ENCODE measurements at places on chromosomes 2 and 18. TPM values are rescaled to one million over a fixed set of nuclear protein-coding genes. Genes with fewer than 3 reads are reported as not detected.

DNA sequence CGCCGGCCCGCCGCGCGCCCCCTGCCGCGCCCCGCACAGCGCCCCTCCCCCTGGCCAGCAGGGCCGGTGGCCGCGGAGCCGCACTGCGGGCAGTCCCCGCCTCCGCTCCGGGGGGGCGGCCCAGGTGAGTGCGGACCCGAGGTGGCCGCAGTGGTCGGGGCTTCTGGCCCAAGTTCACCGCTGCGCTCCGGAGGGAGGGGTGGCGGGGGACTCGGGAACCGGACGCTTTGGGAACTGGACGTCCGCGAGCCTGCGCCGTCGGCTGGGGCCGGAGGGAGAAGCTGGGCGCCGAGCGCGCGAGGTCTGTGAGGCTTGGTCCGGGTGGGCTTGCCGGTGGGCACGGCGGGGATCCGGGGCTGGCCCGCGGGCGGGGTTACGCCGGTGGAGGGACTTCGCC is 591 bp upstream of the LDLRAD4 start:
- DNase-seq = no peak

DNA sequence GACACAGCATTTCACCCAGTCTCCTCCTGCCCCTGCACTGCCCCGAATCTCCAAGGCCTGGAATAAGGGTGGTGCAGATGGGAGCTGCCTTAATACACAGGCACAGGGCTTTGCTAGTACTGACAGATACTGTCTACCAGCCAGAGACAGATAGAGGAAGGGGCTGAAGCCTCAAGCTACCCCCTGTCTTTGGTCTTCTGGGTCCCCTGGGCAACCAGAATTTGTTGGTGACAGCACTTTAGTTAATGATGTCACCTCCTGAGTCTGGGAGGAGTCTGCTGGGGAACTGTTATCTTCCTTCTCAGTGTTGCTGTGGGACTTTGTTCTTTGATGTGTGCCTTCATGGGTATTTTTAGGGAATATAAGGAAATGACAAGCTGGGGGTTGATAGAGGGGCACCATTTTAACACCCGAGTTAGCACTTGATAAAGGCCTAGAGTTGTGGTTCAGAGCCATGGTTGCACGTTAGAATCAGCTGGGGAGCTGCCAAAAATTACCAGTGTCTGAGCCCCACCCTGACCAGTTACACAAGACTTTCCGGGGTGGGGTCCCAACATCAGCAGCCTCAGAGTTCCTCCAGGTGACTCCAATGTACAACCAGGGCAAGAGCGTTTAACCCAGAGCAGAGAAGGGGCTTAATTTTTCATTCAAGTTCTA is 136.8 kb downstream of the SMAD7 start:
- DNase-seq = no peak

STAT4 gene
- 6.4 TPM for total RNA-seq

DNA sequence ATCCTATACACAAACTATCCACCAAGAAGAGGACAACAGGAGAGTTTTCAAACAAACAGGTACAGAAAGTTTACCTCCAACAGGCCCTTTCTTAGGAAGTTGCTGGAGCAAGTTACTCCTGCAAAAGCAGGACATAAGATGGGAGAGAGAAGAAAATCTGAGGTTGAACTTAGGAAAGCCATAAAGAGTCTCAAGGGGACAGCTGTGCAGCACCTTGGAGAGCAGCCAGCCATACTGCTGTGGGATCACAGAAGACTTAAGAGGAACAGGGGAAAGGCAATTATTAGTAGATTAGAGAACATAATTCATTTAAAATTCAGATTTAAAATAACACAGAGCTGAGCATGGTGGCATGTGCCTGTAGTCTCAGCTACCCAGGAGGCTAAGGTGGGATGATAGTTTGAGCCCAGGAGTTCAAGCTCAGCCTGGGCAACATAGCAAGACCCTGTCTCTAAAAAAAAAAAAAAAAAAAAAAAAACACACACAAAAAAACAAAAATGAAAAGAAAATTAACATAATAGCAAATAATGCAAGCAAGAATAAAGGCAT is 148.1 kb upstream of the SIX3 start:
- DNase-seq = no peak

GRCh38 chr2:77155511-77155910 is 366.7 kb downstream of the LRRTM4 start:
- DNase-seq = no peak

DNA sequence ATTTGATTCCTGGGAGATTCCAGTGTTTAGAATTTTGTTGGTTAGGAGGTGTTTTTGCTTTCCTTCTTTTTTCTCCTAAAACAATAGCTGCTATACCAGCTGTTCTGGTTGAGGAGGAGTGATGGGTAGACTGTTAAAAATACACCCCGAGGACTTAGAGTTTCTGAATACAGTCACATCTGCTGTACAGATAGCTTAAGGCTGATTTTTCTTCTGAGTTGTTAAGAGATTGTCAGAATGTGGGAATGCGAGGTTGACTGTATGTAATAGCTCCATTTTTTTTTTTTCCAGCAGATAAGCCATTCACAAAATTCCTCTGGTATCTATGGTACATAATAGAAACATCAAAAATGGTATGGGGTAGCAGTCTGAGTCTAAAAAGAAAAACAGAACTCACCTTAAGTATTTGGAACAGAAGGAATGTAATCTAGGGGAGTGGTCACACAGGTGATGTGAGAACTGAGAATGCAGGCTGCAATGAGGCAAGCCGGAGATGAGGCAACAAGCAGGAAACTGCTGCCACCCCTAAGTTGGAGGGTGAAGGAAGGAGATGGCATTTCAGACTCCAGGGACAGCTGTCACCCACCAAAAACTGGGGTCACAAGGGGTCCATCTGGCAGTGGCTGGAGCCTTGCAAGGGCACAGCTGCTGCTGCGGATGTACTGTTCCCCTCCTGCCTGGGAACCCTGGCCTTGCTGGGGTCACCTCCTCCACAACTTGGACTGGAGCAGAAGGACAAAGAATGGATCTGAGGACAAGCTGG is 2.4 kb downstream of the DGKD start:
- DNase-seq = no peak

RFX8 gene
- total RNA-seq = 0.36 TPM

DNA sequence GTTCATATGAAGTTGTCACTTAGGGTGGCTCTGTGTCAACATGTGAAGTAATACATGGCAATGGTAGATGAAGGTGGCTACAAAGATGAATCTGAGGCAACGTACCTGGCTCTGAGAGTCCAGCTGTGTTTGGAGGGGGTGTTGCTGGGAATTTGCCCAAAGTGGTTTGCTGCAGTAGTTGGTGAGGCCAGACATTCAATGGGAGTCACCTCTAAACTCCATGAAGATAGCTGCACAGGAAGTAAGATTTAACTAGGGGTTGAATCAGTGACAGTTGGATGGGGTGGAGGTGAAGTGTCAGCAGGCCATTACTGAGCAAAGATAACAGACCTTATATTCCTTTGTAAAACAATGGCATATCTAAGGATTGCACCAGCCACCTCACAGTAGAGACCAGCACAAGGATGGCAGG is 71.8 kb downstream of the NUP35 start:
- no peak for DNase-seq

GRCh38 chr18:57812126-57812477 is 9.0 kb upstream of the ATP8B1 start:
- no peak for DNase-seq

DNA sequence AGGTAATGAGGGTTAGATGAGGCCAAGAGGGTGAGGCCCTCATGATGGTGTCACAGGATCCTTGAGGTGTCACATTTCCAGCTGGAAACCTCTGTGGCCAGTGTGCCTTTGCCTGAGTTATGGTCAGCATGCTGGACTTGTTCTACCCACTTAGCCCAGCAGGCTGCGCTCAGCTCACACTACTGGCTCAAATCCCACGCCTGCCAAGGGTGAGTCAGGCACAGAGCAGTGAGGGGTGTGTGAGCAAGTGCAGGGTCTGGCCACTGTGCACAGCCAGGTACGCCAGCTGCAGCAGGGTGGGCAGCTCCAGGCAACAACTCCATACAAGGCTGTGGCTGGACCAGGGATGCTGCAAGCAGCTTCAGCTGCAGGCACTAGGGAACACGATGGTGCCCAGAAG is 616.6 kb upstream of the FSHR start:
- no peak for DNase-seq

KIF5C gene
- 340 TPM for total RNA-seq

DNA sequence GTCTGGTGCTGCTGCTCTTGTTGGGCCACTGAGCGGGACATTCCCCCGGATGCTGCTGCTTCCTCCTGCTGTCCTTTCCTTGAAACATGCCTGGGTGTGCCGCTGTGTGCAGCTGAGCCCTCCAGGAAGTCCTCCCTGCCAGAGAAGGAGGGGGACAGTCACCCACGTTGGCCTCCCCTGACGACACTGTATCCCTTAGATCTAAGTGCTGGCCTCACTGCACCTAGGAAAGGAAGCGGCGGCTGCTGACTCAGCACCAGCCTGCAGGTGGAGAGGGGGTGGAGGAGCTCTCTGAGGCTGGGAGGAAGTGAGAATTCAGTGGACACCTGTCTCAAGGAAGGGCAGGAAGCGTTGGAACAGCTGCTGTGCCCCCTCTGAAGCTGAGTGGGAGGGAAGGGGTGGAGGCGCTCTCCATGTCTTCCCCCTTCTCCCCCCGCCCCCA is 239.8 kb downstream of the HAUS1 start:
- no peak for DNase-seq

GRCh38 chr18:50203801-50204604 is 9.1 kb upstream of the MYO5B start:
- peak; percentile 63 for DNase-seq

HOXD1 gene
- not detected for total RNA-seq

DNA sequence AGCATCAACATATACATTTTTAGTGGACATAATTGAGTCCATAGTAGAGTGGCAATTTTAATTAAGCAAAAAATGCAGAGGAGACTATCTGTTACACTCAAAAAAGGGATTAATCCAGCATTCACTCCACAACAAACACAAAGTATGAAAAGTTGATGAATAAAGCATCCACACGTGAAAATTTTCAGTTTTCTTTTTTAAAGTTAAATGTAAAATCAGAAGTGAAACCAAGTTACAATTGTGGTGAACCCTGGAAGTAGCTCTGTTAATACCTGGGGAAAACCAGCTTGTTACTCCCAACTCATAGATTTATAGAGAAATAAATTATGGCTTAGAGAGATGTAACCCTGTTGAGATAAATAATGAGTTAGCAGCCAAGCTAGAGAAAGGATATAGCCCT is 807.8 kb downstream of the TRIB2 start:
- DNase-seq = no peak

- peak; percentile 42 for DNase-seq
Observed at GRCh38 chr2:74391209-74391579, 11.1 kb upstream of the DCTN1 start.

GCG gene
- total RNA-seq = not detected

G6PC2 gene
- total RNA-seq = not detected

DNA sequence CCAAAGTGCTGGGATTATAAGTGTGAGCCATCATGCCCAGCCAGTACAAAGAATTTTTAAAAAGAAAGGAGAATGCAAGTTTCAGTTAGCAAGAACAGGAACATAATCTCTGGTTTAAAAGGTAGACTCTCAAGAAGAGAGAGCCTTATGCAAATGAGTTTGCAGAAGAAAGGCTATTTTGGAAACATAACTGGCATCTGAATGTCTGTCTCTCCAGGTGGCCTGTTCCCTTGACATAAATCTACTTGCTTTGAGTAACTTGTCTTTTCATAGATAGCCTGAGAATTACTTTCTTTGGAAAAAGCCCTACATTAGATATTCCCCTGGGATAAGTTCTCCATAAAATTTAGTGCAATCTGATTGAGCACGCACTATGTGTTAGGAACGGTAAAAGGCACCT is 109.6 kb downstream of the ICOS start:
- DNase-seq = no peak

CHRNG gene
- total RNA-seq = not detected

DNA sequence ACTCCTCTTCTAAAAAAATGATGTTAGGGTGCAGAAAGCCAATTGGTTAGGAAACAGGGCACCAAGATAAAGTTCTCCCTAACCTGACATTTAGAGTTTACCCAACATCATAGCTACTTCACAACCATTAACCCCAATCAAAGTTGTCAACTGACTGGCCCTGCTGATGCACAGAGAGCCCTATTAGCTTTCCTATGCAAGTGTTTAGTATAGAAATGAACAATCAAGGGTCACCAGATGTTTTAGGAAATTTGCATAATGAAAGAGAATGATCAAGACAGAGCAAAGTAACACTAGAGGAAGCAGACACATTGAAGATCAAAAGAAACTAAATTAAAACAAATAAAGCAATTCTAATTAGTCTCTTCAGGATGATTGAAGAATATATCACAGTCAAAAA is 64.2 kb upstream of the DCC start:
- DNase-seq = no peak

- no peak for DNase-seq
Observed at GRCh38 chr2:67716895-67717396, 319.8 kb downstream of the ETAA1 start.

DNA sequence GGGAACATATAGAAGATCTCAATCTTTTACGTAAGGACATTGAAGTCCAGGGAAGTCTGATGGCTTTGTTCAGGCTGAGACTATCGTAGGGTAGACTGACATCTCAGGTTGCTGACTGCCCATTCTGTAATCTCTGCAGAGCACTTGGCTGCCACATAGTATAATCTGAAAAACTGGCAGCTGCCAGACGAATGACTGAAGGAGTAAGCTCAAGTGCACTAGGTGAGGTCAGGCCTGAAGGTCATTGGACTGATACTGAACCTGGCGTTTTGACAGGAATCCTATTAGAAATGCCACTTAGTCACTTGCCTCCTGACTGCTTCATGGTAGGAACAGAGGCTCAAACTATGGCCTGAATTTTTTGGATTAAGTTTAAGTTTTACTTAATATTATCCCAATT is 23.5 kb downstream of the GPD2 start:
- no peak for DNase-seq

CASP8 gene
- total RNA-seq = 2.7 TPM

- no peak for DNase-seq
Observed at GRCh38 chr2:33602201-33602830, 3.2 kb upstream of the FAM98A start.

- no peak for DNase-seq
Observed at GRCh38 chr2:135903650-135904049, 27.4 kb upstream of the MCM6 start.

DNA sequence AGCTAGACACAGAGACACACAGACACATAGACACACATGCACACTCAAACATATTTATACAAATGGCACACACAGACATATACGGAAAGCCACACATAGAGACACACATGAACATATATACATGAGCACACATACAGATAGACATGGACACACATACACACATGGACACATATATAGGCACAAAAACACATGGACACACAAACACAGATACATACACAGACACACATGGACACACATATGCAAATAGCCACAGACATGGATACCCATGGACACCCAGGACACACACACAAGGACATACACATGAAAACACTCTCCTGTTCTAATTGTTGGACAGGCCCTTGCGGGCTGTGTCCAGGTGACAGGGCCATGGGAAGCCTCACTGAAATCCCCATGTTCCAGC is 160.1 kb downstream of the IRS1 start:
- no peak for DNase-seq

DNA sequence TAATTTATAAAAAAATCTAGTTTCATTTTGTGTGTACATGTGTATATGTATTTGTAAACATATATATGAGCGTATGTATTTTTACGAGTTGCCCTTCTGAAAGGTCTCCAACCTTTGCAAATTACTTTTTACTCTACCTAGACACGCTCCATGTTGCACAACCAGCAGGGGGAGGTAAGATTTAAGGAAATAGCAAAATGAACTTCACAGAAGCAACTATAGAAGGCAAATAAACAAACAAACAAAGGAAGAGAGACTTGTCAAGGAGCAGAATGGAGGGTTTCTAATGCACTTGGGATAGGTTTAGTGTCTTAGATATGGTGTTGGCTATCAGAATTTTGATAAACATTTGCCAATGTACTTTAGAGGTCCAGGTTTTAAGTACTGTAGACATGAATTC is 820.5 kb upstream of the POU3F3 start:
- DNase-seq = no peak

ANKRD30BL gene
- 33.8 TPM for total RNA-seq

CLK1 gene
- 206 TPM for total RNA-seq
